ENCODE measurements at places on chromosomes 13 and 19. TPM values are rescaled to one million over a fixed set of nuclear protein-coding genes. Genes with fewer than 3 reads are reported as not detected.

The RPS16 gene
- total RNA-seq: 716 TPM

The HMG20B gene
- 120 TPM for total RNA-seq

The USP12 gene
- total RNA-seq: 40.5 TPM

The GPR12 gene
- 1.2 TPM for total RNA-seq

The RFPL4A gene
- not detected for total RNA-seq

The SIGLEC5 gene
- total RNA-seq: not detected

The PCP2 gene
- not detected for total RNA-seq

The KIR3DL1 gene
- total RNA-seq: not detected

The SPRED3 gene
- total RNA-seq: 4.1 TPM

The PSG1 gene
- not detected for total RNA-seq

The CD37 gene
- total RNA-seq: 33.0 TPM

The TMEM190 gene
- not detected for total RNA-seq

The ZNF780B gene
- total RNA-seq: 21.2 TPM

The PRX gene
- total RNA-seq: 3.7 TPM

The ONECUT3 gene
- not detected for total RNA-seq

The HPN gene
- 0.35 TPM for total RNA-seq

The ZNF442 gene
- total RNA-seq: 0.81 TPM

The ZNF134 gene
- 18.4 TPM for total RNA-seq

The OVOL3 gene
- not detected for total RNA-seq

The DHRS12 gene
- 13.3 TPM for total RNA-seq

The MBOAT7 gene
- total RNA-seq: 61.1 TPM

The ZNF729 gene
- total RNA-seq: not detected

The SERPINE3 gene
- 0.68 TPM for total RNA-seq

The PINLYP gene
- 11.9 TPM for total RNA-seq

The LRP3 gene
- total RNA-seq: 32.2 TPM

The RASAL3 gene
- 4.1 TPM for total RNA-seq

The ADGRE1 gene
- total RNA-seq: 0.41 TPM

The SCN1B gene
- total RNA-seq: 26.0 TPM

The NAPSA gene
- total RNA-seq: not detected

The MTRF1 gene
- 2.3 TPM for total RNA-seq

The ANGPTL4 gene
- 29.9 TPM for total RNA-seq

The P2RY11 gene
- total RNA-seq: 11.6 TPM

The ZNF681 gene
- 2.2 TPM for total RNA-seq

The PEAK3 gene
- total RNA-seq: 1.2 TPM

The NLRP7 gene
- not detected for total RNA-seq

The ZNF177 gene
- total RNA-seq: 4.2 TPM

The SULT2B1 gene
- total RNA-seq: not detected

The S1PR5 gene
- total RNA-seq: 2.4 TPM

The FAM124A gene
- 13.7 TPM for total RNA-seq

The MAG gene
- total RNA-seq: 2.8 TPM

The CYP4F11 gene
- total RNA-seq: 9.6 TPM

Measured in thoracic aorta (tissue), 2 donors.